Fibroblast of skin of right biceps (primary cell): ENCODE measurements at places on chromosomes 6 and 20.

- DNase-seq: no peak
Observed at GRCh38 chr20:50068041-50068651, 44.8 kb downstream of the UBE2V1 start.

GRCh38 chr20:61684583-61685235, 381.0 kb downstream of the TAF4 start:
- no peak for DNase-seq

DNA sequence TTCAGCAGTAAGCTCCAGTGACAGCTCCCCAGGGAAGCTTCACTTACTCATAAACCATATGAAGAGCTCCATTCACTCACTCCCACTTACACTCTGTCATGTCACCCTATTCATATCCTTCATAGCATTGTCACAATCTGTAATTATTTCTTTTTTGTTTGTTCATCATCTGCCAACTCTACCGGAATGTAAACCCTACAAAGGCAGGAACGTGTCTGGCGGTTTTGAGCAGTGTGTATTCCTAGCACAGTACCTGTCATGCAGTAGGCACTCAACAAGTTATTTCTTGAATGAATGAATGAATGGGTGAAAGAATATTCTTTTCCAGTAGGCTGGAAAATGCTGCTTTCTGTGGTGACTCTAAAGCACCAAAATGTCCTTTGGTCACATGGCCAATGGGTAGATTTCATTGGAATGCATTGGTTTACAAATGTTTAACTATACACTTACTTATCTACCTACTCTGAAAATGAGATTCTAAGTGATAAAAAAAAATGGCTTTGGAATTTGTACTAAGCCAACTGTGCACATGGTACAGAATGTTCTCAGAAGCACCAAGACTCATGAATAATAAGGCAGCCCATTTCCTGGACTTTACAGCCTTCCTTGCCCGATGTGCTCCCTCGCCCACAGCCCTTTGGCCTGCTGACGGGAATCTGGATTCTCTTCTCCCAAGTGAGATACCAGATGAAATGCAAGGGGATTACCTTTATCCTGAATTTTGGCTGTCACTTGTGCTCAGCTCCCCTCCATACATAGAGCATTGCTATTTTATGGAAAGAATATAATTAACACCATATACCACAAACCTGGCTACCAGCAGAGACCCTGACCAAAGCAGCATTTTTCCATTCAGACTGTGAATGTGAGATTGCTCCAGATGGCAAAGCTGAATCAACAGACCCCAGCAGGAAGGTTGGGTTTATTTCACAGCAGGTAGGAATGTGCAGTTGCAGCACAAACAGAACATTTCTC, 273.3 kb downstream of the ALDH8A1 start:
- peak; percentile 58 for DNase-seq

DNA sequence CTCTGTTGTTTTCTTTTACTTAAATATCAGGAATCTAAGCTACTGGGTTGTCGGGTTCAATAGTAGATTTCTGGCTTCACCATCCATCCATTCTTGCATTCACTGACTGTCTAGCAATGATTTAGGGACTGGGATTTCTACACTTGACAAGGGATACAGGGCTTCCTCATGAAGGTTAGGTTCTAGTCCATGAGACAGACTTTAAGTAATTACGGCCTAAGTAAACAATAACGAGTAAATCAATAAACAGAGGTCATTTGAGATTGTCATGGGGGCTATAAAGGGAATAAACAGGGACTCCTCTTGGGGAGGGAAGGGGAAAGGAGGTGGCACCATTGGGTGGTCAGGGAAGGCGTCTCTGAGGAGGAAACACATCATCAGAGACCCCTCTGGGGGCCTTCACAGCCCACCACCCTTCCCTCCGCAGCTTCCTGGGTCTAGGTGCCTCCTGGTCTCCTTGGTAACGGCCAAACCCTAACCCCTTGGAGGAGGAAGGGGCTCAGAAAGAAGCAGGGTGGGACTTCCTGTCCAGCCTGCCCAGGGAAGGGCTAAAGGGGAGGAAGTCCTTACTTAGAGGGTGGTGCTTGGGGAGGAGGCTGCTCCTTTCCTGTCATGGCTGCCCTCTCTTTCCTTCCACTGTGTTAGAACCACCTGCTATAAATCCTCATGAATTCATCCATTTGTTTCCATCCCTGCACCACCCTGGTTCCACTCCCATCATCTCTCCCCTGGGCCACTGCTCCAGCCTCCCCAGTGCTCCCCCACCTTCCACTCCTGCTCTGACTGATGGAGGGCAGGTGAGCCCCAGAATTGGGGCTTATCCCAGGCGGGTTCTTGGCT, 33.3 kb downstream of the BPIFB4 start:
- DNase-seq: no peak

- no peak for DNase-seq
Observed at GRCh38 chr20:57410398-57410920, 19.3 kb downstream of the RBM38 start.

DNA sequence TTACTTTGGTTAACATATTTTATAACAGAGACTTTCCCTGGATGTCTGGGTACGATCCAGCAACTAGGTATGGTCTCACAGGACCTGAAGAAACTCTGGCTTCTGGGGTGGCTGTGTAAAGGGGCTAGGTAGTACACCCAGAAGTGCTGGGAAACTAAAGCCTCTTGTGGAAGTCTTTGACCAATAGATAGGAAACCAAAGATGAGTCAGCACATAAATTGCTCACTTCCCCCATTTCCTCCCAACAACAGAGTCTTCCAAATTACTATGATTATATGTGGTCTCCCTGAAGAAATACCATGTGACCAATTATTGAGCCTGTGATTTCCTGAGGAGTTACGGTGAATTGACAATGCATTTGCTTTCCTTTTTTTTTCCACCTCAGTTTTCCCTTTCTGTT, 26.8 kb upstream of the TBX18 start:
- peak; percentile 56 for DNase-seq

DNA sequence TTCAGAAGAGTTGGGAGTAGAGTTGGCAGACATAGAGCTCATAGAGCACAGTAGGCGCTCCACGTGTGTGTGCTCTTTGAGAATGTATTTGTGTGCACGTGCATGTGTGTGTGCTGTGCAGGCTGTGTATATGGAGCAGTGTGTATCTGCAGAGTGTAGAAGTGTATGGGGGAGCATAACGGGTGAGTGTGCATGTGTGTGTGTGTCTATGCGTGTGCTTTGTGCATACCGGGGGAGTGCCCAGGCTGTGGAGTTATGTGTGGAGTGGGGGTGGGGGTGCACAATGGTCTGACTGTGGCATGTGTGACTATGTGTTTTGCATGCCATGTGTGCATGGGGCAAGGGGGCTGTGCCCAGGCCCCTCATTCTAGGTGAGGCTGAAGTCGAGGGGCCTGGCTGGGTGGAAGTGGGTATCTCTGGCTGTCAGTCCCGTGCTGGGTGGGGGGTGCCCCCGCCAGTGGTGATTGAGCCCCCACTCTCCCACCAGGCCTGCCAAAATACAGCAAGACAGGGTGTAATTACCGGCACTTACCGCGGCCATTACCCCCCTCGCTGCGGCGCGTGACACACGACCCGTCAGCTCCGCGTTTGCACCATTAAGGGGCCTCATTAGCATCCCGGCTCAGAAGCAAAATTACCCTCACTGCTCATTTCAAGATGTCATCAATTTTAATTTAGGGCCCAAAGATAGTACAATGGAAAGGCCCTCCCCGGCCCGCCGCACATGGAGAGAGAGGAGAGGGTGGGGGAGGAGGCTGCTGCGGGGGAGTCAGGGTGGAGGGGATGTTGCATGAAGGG, 39.1 kb downstream of the MDFI start:
- no peak for DNase-seq

DNA sequence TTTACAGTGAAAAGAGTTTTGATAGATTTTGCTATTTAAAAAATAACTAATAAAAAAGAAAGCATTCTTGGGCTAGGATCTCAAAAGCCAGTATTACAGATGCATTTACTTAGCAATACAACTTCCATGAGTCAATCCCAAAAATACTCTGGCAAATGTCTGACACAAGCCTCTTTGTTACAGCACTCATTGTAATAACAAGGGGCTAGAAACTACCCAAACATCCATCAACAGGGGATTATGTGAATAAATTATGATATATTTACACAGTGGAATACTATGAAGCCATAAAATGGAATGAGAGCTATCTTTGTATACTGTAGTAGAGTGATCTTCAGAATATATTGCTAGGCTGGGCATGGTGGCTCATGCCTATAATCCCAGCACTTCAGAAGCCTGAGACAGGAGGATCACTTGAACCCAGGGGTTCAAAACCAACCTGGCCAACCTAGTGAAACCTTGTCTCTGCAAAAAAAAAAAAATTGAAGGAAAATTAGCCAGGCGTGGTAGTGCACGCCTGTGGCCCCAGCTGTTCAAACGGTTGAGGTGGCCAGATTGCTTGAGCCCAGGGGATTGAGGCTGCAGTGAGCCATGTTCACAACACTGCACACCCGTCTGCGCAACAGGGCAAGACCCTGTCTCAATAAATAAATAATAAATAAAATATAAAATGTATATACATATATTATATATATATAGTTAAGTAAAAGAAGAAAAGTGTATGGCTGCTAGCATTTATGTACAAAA, 34.7 kb upstream of the TOP1 start:
- peak; percentile 47 for DNase-seq

DNA sequence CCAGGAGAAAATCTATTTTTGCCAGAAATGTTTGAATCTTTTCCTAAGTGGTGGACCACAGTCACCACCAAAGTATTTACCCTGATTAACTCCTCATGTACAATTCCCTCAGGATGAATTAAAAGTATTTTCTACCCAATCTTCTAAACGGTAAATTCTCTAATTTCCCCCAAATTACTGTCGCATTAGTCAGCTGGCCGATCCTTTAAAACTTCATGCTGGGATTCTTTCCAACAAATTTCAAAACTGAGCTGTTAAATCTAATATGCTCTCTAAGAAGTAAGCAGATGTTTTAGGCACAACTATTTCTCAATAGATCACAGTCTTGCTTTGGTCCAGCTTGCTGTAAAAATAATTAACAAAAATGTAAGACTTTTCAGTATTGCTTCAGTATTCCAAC, 447.2 kb downstream of the FRK start:
- DNase-seq: peak; percentile 98

GRCh38 chr6:110980227-110980626, 1.6 kb upstream of the RPF2 start:
- no peak for DNase-seq

DNA sequence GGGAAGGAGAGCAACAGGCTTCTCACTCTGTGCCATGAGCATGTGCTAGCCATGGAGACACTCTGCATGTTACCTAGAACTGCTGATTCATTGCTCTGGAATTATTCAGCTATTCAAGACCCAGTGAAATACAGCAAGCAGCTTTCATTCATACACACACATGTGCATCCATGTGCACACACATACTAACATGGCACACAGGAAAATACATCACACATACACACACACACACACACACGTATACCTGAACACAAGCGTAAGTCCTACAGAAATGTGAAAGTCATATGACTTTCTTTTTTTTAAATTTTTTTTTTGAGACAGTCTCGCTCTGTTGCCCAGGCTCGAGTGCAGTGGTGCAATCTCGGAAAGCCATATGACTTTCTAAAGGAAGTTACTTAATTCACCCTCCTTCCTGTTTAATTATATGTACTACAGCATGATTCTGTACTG, 108.2 kb upstream of the NFATC2 start:
- DNase-seq: peak; percentile 75

DNA sequence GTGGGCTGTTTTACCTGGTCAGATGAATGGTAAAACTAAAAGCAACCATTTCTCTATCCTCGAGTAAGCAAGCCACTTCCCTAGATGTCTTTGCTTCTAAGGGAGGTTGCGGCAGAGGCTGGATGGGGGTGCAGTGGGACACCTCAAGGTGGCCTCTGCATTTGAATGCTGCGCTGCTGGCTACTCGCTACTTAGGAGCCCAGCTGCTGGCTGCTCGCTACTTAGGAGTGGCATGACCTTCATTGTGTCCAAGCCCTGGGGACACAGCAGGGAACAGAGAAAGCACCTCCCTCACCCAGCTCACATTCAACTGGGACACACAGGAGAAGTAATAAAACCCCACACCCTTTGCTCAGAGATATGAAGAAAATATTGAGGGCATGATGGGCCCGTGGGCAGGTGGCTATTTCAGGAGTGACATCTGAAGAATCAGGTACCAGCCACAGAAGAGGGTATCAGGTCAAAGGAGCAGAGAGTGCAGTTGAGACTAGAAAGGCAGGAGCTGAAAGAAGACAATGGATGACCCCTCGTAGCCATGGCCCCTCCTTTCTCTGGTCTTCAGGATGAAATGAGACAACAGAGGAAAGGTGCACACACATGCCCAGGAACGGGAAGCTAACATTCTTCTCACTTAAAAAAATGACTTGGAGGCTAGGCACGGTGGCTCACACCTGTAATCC, 149.4 kb downstream of the ZMYND8 start:
- no peak for DNase-seq

DNA sequence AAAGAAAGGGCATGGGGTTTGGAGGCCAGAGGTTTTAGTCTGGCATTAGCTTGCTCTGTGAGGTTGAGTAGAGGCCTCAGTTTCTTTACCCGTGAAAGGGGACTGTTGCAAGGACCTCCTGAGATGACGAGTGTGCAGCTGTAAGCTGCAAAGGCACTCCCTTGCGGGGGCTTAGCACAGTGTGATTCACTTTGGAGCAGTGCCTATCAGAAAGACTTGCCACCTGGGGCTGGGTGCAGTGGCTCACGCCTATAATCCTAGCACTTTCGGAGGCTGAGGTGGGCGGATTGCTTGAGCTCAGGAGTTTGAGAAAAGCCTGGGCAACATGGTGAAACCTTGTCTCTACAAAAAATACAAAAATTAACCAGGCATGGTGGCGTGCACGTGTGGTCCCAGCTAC, 7.5 kb upstream of the BAK1 start:
- no peak for DNase-seq

DNA sequence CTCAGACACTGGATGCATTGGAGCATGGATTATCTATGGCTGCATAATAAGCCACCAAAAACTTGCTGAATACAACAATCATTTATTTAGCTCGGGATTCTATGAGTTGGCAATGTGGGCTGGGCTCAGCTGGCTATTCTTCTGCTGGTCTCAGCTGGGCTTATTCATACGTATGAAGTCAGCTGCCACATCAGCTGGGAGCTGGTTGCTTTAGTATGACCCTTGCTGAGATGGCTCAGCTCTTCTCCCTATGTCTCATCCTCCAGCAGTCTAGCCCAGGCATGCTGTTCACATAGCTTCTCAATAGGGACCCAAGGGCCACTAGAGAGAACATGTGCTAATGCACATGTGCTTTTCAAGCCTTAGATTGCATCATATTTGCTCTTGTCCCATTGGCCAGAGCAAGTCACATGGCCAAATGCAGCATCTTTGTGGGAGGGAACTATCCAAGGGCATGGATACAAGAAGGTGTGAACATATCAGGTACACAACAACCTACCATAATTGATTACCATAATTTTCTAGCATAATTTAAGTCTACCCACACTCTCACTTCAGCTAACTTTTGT, 444.6 kb downstream of the KIF16B start:
- no peak for DNase-seq
